ENCODE measurements at places on chromosomes 5 and 9. TPM values are rescaled to one million over a fixed set of nuclear protein-coding genes. Genes with fewer than 3 reads are reported as not detected.

Gene LAMC3
- 0.05 TPM for total RNA-seq

Gene TAF1L
- 0.05 TPM for total RNA-seq

Gene ACOT12
- not detected for total RNA-seq

Gene BTNL9
- total RNA-seq, result not detected

Gene TMC1
- total RNA-seq, result not detected

Gene RNF183
- not detected for total RNA-seq
